EL (cell line): ENCODE measurements at places on chromosomes 11 and 22.

DNA sequence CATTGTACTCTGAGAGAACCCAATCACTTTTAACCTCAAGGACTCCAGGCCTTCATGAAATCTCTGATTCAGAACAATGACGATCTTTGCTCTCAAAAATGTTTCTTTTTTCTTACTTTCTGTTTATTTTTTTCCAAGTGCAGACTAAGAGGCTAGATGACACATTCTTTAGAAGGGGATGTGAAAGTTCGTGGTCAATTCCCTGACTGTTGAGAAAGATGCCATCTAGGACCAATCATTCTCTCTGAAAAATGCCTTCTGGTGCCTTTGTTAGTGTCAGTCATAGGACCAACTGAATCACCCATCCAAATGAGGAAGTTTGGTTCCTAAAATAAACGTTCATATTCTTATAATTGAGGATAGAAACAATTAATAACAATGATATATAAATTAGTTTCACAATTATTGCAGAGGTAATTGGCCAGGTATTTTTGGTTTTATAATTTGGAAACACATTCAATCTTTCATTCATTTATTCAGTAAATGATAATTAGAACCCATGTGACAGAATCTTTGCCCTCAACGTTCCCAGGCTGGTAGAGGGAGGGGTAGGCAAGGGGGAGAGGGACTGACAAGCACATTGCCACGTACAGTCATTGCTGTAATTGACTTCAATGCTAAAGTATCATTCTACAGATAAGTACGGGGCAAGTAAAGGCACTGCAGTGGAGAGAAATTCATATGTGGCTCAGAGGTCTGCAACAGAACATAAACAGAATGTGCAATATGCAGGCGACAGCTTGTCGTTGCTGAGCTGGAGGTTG lies 333.4 kb upstream of the MPPED2 start:
- DNase-seq = no peak

DNA sequence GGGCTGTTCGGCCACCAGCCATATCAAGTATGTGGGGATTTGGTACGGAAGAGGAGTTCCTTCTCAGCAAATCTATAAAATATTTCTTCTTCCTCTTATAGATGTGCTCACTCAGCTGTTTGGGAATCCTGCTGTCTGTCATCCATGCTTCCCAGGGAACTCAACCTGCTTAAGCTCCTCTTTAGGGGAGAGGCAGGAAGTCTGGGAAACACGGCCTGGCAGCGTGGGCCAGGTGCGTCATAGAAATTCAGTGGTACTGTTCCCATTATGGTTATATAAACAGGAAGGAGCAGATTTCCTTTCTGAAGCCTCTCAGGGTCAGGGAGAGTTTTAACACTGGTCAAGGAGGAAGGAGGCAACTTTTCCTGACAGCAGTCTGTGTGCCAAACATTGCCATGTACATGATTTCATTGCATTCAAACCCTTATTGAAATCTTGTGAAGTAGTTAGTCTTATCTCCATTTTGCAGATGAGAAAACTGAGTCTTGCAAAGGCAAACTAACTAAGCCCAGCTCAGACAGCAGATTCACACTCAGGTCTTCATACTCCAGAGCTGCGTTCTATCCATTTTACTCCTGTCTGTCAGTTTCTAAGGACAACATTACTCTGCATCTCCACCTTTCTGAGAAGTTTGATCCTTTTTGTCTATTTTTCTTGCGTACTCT lies 35.4 kb upstream of the AMOTL1 start:
- peak; percentile 84 for DNase-seq

DNA sequence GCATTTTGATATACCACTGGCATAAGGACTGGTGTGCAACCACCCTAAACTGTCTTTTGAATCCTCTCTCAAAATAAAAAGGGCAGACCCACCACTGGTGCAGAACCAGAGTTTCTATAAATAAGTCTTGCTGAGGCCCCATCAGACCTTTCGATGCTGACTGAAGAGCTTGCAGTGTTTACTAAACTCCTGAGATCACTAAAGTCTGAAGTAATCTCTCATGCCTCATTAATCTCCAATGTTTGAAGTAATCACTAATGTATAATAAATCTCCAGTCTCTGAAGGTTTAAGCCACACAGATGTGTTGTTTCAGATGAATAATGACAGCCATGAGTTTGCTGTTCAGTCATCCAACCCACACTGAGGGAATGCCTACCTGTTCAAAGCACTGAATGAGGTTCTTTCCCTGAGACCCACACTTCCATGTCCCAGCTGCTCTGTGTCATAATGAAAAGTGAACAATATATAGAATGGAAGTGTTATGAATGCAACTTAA lies 50.6 kb upstream of the DEUP1 start:
- DNase-seq = no peak

DNA sequence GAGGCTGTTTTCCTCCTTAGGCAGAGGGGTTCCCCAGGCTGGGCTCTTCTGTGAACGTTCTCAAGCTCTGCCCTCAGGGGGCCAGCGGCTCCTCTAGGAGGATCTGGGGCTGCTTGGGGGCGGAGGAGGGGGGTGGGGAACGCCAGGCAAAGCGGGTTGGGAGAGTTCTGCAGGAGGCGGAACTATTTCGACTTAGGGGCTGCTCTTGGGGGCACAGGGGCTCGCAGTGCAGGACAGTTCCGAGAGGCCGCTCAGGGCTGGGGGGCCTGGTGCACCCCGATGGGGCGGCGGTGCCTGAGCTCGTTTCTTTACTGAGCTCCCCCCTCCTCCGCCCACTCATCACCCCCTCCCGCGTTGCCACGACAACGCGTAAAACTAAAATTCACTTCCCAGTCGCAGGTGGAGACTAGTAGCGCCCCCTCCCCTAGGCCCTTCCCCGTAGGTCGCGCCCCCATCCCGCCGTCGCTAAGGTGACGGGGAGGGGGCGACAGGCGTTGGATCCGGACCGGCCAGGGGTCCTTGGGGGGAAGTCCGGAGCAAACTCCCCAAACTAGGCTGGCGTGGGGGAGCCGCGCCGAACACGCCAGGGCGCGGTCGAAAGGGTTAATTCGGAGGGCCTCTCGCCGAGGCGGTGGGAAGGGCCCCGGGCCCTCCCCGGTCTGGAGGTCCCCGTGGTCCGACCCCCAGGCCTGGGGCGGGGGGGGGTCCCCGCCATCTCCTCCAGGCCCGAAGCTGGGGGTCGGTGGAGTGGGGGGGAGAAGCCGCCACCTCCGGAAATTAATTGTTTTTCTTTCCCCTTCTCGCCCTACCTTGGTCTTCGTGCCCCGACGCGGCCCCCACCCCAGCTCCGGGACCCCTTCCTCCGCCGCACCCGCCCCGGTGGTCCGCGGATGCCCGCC lies 857 bp downstream of the SHANK3 start:
- DNase-seq = no peak

DNA sequence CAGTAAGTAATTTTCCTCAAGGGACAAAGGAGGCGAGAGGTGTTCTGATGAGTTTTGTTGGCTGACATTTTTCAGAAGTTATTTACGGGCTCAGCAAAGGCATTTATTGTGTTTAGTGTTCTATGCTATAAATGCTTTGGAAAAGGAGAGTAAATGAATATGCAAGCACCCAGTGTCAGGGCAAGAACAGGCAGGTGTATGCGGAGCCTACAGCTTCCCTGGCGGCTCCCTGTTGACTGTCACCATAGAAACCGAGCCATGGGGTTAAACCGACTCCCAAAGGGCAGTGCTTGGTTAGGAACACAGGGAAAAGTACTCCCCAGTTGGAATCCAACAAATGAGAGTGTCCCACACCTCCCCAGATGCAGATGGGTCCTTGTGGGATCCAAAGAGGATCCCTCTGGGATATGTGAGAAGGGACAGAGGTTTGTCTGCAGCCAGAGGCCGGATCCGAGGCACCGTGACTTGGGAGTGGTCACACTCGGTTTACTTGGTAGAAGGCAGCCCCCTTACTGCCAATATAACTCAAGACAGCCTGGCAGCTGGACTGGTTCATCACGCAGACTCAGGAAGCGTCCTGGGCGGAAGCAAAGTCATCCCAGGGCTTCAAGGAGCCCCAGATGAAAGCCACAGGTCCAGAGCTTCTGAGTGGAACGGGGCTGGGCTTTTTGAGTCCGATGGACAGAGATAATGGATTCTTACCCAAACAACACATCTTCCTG lies 329.7 kb downstream of the CTTN start:
- no peak for DNase-seq

DNA sequence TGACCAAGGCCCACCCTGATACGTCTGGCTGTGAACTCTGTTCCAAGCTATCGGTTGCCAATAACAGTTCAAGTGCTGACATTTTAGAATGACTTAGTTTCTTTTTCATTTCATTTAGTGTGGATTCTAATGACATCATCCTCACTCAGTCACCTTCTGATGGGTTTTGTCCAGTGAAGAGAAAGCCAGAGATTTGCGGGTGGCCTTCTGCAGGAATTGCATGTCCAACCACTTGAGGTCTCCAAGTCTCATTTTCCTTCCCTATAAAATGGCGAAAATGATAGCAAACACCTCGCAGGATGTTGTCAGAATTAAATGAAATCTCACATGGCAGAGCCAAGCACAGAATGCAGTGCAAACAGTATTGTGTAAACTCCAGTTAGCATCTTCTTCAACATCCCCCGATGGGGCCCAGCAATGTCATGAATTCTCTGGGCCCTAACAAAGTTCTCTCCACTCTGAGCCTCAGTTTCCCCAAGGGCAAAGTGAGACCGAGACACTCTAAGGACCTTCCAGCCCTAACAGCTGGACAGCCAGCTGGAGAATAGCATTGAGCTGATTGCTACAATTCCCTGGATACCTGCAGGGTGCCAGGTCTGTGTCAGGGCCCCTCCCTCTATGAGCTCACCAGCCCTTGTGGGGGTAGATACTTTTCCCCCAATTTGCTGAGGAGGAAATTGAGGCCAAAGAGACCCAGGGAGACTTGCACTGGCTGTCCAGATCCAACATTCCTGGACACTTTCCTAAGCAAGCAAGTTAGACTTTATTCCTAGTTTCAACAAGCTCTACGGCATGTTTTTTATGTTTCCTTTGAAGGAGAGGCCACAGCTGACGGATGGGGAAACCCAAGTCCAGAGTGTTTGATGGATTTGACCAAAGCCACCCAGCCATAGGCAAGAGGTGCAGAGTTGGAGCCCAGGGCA lies 286.7 kb downstream of the MN1 start:
- no peak for DNase-seq

DNA sequence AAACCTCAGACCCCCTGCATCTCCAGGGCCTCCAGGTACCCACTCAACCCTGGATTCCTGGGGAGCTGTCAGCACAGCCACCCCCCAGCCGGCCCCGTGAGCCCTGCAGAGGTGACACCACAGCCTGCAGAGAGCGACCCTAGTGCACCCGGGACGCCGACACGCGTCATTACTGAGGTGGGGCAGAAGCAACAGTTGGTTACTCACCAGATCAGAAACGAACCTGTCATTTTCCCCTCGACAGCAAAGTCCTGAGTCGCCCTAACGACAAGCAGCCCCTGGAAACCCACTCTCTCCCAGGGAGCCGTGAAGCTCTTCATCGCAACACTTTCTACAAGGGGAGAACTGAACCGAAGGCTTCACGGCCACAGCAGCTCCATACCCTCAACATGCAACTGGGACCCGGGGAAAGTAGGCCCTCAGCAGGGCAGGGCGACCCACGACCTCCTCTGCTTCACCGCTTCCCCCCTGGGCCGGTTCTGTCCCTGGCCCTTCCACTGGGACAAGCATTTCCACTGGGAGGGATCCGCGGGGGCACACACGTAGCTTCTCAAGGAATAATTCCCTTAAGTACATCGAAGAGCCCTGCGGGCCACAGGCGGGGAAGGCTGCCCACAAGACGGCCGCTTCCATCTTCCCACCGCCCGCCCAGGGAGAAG lies 1.6 kb downstream of the BRD1 start:
- DNase-seq = peak; percentile 52

GRCh38 chr22:39592081-39593065 lies 21.8 kb downstream of the CACNA1I start:
- DNase-seq = peak; percentile 93

- DNase-seq = no peak
Observed at GRCh38 chr11:125025968-125026367, 37.1 kb upstream of the SLC37A2 start.

GRCh38 chr11:77547047-77547836 lies 42.5 kb upstream of the AQP11 start:
- DNase-seq = no peak

GRCh38 chr11:64294774-64295173 lies 3.7 kb downstream of the KCNK4 start:
- no peak for DNase-seq
